ENCODE measurements at places on chromosomes 7 and 10.

GRCh38 chr10:12063483-12063818 lies 5.3 kb upstream of the DHTKD1 start:
- DNase-seq, result no peak

- DNase-seq, result no peak
Observed at GRCh38 chr7:120873401-120873800, 15.5 kb upstream of the TSPAN12 start.

DNA sequence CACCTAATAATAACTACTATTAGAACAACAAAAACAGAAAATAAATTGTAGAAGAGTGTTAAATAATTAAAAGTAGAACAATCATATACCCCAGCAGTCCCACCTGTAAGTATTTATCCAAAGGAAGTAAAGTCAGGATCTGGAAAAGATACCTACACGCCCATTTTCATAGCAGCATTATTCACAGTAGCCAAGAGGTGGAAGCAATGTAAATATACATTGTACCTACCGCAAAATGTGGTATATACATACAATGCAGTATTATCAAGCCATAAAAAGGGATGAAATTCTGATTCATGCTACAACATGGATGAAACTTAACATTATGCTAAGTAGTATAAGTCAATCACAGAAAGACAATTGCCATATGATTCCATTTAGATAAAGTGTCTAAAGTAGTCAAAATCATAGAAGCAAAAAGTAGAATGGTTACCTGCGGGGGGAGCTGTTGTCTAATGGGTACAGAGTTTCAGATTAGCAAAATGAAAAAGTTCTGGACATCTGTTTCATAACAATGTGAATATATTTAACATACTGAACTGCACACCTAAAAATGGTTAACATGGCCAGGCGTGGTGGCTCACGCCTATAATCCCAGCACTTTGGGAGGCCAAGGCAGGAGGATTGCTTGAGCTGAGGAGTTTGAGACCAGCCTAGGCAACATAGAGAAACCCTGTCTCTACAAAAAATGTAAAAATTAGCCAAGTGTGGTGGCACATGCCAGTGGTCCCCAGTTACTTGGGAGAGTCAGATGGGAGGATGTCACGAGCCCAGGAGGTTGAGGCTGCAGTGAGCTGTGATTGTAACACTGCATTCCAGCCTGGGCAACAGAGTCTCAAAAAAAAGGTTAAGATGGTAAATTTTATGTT lies 6.0 kb upstream of the TMED4 start:
- DNase-seq, result peak; percentile 73

DNA sequence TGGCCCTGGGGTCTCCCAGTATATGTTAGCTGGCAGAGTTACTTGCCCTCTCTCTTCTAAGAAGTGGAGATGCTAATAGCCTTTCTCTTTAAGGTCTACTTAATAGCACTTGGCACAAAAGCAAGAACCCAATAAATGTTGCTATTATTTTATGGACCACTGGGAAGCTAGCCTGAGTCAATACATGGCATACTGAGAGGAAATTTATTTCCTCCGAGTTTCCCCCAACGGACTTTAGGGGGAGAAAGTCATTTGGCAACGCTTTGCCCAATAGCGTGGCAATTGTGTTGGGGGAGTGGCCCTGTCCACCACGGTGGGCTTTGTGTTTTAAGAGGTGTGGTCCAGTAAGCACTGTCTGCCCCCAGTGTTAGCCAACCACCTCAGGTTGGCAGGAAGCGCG lies 87.4 kb upstream of the SMNDC1 start:
- DNase-seq, result no peak

GRCh38 chr10:17616403-17617030 lies 657 bp downstream of the HACD1 start:
- DNase-seq, result peak; percentile 39

DNA sequence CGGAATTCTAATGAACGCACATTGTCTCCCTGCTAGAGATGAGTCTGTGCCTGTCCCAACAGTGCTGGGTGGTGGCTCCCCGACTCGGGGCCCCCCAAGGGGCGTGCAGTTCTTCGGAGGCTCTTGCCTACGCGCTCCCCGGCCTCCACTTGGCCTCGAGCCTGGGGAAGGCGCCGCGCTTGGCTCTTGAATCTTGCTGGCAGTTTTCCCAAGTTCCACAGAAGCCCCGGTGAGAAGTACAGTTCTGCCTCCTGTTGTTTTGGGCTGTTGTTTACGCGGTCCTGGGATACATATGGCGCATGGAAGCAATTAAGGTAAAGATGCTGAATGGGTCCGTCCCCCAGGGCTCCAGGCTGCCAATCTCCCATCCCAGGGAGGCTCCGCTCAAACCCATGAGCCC lies 32.6 kb upstream of the UNCX start:
- peak; percentile 28 for DNase-seq

GRCh38 chr10:35126062-35126529 lies 550 bp upstream of the CREM start:
- no peak for DNase-seq

- no peak for DNase-seq
Observed at GRCh38 chr7:77281780-77282478, 82.3 kb upstream of the FGL2 start.

DNA sequence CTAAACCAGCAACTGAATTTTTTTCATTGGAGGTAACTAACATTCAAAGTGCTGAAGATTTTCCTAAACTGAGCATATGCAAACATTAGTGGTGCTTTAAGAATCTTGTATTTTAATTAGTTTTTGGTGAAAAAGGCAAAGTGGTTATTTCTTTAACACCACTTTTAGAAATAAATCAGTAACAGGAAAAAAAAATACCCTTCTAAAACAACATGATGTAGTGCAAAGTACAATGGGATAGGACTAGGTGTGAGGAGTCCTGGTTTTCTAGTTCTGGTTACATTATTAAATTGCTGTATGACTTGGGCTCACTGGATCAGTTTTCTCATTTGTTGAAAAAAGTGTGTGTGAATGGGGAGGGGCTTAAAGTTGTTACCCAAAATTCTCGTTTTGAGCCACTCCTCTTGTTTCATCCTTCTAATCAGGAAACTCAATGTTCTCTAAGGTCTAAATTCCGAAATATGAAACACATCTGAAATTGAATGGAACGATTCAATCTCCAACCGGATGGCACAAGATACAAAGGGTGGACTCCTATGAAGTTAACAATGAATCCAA lies 1.8 kb downstream of the WASL start:
- no peak for DNase-seq

DNA sequence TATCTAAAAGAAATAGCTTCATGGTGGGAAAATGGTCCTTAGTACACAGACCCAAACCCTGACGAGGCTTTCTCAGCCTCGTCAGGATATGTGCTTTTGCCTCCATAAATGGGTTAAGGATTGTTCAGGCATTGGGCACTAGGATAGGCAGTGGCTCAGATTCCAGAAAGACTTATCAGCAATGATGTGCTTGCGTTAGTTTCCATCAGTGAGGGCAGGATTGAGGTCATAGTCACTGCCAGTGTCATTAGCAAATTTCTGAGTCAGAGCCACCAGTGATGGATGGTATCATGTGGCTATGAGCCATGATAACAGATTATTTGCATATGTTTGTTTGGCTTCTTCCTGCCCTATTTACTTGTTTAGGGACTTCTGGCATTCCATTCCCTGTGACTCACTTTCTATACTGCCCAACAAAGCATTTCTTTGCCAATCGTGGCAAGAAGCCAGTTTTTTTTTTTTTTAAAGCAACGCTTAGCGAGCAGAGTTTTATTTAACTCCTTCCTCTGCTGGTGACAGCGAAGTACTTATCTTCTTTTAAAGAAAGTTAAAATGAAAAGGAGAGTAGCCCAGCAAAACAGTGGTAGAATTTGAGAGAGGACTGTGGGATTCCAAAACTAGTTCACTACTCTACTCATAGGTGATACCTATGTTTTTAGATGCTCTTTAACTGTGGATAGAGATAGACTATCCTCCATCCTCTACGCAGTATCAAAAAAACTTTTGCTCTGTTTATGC lies 44.4 kb downstream of the MYPN start:
- DNase-seq, result peak; percentile 100

GRCh38 chr7:36216063-36216684 lies 63.1 kb downstream of the EEPD1 start:
- peak; percentile 73 for DNase-seq

GRCh38 chr7:4065190-4065589 lies 616.9 kb upstream of the FOXK1 start:
- DNase-seq, result no peak

GRCh38 chr7:33661430-33662160 lies 243.7 kb upstream of the BMPER start:
- no peak for DNase-seq

GRCh38 chr7:98420966-98421612 lies 20.2 kb upstream of the BAIAP2L1 start:
- DNase-seq, result peak; percentile 33

- peak; percentile 10 for DNase-seq
Observed at GRCh38 chr7:27173956-27174873, at the start of gene HOXA10. Gene HOXA10, minus strand, starts transcription at chr7:27174320. Its CDS starts 14 bp downstream, at chr7:27174306.

- no peak for DNase-seq
Observed at GRCh38 chr10:116030576-116030975, 242.4 kb downstream of the GFRA1 start.

GRCh38 chr10:21164687-21165086 lies 267.6 kb upstream of the NEBL start:
- DNase-seq, result no peak

- no peak for DNase-seq
Observed at GRCh38 chr7:2523461-2523936, 3.9 kb downstream of the LFNG start.

GRCh38 chr10:13634207-13634606 lies 47.4 kb downstream of the PRPF18 start:
- DNase-seq, result peak; percentile 49

GRCh38 chr7:871900-872537 lies 4.3 kb upstream of the GET4 start:
- DNase-seq, result no peak

GRCh38 chr10:108275895-108276685 lies 1111.6 kb upstream of the SORCS1 start:
- DNase-seq, result no peak

DNA sequence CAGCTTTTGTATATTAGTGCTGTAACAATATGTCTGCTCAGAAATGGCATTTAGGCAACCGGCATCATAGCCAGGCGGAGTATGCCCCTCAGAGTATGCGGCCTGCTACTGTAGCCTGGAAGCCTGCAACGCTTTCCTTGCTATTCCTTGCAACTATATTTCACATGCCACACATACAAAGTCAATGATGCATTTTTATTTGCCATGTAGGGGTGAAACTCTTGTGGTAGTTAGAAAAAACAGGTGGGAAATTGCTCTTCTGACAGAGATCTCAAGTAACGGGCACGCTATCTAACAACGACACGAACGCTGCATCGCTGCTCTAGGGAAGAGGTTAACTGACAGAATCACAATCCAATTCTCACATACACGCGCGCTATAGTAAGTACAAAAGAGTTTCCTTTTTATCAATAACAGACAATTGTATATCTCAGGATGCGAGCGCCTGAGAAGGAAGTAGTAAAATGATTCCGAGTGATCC lies 5.9 kb downstream of the EBF3 start:
- no peak for DNase-seq

GRCh38 chr10:101783736-101784118 lies 481 bp upstream of the NPM3 start:
- peak; percentile 43 for DNase-seq

DNA sequence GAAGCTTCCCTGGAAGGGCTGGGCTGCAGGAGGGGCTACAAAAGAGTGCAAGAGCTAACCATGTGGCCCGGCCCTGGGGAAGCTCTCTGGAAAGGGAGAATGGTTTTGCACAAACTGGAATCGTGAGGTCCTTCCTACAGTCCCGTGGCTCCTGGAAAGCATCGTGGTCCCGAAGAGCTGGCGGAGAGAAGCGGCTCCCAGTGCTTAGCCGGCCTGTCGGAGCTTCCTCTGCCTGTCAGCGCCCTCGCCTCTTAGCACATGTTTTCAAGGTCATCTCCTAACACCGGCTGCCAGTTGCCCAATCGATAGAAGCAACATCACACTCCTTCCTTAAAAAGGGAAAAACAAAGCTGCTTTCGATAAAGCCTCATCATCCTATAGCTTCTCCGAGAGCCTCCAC lies 42.1 kb upstream of the MGMT start:
- no peak for DNase-seq

DNA sequence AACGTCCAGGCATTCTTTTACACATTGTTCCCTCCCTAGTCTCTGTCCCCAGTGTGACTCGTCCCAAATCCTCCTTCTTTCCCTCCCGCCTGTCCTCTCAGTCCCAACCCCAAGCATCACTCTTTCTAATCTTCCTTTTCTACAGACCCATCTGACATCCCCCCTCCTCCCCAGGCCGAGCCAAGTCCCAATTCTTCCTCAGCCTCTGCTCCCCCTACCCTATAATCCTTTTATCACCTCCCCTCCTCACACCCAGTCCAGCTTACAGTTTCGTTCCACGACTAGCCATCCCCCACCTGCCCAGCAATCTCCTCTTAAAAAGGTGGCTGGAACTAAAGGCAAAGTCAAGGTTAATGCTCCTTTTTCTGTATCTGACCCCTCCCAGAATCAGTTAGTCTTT lies 95.1 kb downstream of the MACC1 start:
- DNase-seq, result no peak

- no peak for DNase-seq
Observed at GRCh38 chr7:133186060-133186459, 66.8 kb upstream of the EXOC4 start.

GRCh38 chr7:65503434-65504152 lies 129.9 kb downstream of the ZNF92 start:
- no peak for DNase-seq
